NCI-H1436 (cell line): ENCODE measurements at places on chromosomes 13 and 19.

GRCh38 chr19:29687897-29688728, 22.9 kb downstream of the PLEKHF1 start:
- DNase-seq = no peak

DNA sequence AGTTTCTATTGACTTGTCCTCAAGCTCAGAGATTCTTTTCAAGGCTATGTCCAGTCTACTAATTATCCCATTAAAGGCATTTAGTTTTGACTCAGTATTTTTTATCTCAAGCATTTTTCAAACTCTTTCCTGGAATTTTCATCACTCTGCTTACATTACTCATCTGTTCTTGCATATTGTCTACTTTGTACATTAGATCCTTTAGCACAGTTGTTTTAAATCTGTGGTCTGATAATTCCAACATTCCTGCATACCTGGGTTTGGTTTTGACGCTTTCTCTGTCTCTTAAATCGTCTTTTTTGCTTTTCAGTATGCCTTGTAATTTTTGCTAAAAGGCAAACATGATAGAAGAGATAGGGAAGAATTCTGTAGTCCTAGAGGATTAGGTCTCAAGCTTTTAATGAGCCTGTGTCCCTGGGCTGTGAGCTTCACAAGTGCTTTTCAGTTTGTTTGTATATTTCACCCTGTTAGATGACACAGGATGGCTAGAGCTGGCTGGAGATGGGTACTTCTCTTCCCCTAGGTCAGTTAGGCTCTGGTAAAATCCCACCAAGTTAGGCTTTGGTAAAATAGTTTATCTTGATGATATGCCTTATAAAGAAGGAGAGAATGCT, 46.1 kb upstream of the GPC6 start:
- DNase-seq = no peak

GRCh38 chr13:38618336-38618735, 68.5 kb upstream of the FREM2 start:
- no peak for DNase-seq

DNA sequence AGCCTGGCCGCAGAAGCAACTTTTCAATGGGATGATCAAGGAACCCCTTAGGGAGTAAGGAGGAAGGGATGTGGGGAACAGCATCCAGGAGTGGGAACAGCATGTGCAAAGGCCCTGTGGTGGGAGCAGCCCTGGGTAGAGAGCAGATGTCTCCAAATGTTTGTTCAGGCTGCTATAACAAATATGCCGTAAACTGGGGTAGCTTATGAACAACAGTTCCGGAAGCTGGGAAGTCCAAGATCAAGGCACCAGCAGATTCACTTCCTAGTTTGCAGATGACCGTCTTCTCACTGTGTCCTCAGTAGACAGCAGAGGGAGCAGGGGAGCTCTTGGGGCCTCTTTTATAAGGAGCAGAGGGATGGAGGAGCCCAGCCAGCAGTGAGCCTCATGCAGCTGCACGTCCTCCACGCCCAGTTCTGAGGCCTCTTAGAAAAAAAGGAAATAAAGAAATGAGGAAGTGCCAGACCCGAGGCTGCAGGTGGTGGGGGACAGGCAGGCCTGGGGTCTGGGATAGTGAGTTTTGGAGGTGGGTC, 4.2 kb upstream of the LRRC25 start:
- no peak for DNase-seq

- no peak for DNase-seq
Observed at GRCh38 chr19:40245506-40246128, 19.1 kb upstream of the CCNP start.

GRCh38 chr13:91085127-91085526, 262.4 kb upstream of the MIR17HG start:
- DNase-seq = no peak

DNA sequence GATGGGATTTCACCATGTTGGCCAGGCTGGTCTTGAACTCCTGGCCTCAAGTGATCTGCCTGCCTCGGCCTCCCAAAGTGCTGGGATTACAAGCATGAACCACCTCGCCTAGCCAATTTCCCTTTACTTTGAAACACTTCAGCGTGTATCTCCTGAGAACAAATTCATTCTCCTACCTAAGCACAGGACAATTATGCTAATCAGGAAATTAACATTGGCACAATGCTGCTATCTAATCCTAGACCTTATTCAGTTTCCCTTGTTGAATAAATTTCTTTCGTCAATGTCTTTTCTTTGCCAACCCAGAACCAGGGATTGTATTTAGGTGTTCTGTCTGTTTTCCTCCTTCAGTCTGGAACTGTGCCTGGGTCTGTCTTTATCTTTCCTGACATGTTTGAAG, 67.8 kb downstream of the MAP4K1 start:
- no peak for DNase-seq

DNA sequence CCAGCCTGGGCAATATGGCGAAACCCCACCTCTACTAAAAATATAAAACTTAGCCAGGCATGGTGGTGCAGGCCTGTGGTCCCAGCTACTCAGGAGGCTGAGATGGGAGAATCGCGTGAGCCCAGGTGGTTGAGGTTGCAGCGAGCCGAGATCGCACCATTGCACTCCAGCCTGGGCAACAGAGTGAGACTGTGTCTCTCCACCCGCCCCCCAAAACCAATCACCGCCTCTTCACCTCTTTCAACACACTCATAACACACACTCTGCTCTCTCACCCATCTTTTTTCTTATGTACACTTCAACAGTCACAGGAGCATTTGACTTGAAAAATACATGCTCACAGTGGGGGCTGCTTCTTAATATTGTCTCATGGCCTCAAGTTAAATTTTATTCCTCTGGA, 76.8 kb downstream of the ESD start:
- DNase-seq = no peak

GRCh38 chr19:14510311-14511228, 7.6 kb downstream of the DNAJB1 start:
- no peak for DNase-seq

DNA sequence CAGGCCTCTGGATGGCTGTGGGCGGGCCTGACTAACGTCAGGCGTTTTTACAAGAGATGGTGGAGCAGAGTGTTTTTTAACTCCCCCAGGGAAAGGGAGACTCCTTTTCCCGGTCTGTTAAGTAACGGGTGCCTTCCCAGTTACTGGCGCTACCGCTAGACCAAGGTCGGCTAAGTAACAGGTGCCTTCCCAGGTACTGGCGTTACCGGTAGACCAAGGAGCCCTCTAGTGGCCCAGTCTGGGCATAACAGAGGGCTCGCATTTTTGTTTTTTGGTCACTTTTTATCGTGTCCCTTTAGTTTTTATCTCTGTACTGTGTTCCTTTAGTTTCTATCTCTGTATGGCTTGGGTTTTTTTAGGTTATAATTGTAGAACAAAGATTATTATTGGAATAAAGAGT, 10.0 kb downstream of the ZNF383 start:
- no peak for DNase-seq

DNA sequence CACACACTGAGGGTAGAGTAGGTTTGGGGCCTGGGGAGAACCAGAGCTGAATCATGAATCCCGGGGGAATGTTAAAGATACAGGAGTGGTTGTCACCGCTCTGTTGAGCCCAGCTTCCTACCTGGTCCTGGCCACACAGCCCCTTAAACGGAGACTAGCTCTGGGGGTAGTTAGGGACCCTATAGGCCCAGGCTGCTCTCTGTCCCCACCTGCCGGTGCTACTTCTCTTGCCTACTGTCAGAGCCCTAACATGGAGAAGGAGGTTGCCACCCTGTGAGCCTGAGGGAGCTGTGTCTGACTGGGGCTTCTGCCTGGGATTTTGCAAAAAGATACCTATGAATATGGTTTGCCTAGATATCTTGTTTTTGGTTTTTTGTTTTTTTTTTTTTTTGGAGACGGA, 36.6 kb upstream of the ZNF429 start:
- no peak for DNase-seq

DNA sequence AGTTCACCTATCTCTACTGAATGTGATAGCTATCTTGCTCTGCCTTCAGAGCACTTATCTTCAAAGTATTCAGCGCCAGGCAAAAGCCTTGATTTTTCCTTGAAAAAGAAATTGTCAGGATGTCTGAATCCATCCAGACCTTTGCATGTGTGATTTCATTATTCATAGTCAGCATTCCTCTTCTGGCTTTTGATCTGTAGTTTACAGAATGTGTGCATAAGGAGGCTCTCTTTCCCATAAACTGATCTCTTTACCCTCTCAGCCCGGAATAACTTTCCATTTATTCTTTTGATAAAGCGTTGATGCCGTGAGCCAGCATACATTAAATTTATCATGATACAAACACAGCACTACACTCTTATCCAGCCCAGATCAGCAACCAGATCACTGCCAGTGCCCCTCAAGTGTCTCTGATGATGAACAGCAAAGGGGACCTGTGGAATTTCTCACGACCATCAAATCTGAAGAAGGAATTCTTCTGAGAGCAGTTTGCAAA, 130.8 kb downstream of the DNAJC15 start:
- DNase-seq = no peak

DNA sequence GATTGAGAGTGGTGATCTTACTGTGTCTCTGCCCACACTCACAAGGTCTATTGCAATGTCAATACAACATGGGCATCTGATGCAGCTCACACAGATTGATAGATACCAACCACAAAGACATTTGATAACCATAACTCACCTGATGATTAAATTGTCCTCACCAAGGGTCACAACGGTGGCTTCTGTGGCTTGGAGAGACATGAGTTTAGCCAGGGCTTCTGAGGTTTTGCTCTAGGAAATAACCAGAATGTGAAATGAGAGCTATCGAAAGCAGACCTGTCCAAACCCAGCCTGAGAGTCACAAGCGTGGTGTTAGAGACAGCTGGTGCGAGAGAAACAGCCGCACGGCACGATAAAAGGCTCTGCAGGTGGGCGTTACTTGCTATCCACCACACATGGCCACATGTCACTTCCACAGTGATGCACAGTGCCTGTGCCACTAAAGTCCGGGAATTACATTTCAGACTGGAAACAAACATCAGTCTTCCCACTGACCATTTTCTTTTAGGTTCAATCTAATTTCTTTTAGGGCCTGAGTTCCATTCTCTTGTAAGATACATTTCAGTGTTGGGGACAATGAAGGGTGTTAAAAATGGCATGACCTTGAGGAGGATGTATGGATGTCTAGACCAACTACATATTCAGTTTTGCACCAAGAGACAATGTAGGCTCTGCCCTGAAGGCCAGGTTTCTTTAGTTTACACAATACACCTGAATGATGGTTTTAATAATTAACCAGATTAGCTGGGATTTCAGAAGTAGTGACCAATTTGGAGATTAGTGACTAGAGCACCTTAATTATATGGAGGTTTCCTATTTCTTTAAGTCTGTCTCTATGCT, 53.7 kb downstream of the ATP7B start:
- DNase-seq = no peak

- DNase-seq = no peak
Observed at GRCh38 chr13:32976056-32976805, 40.0 kb upstream of the KL start.

GRCh38 chr19:47848823-47849473, 10.1 kb upstream of the TPRX2 start:
- no peak for DNase-seq

GRCh38 chr13:37791699-37792098, 77.9 kb downstream of the TRPC4 start:
- no peak for DNase-seq

DNA sequence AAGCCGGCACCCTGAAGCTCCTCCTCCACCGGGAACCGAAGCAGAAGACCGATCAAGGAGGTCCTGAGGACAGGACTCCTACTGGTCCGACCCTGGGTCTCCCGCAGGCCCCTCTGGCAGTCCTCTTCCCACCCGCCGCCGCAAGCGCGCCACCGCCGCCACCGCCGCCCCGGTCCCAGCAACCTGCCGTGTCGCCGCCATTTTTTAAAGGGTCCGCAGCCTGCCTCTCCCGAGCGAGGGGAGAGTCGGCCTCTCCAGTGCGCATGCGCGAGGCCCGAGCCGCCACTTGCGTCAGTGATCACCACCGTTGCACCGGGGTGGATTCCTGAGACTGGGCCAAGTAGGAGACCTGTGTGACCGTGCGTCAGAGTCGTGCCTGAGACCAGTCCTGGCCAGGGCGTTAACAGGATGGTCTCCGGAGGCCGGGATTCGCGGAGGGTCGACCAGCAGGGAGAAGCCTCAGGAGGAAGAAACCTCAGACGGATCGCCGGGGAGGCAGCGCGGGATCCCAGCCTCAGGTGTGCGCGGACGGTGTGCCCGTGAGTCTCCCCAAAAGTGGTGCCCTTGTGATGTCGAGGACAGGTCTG, 51.6 kb downstream of the ZNF146 start:
- DNase-seq = no peak

- no peak for DNase-seq
Observed at GRCh38 chr19:49896863-49897621, at the start of gene IL4I1. TSS of gene IL4I1 (minus strand) at chr19:49896887. CDS start at chr19:49896160, 727 bp downstream.

- DNase-seq = no peak
Observed at GRCh38 chr13:106479929-106480328, 55.5 kb downstream of the EFNB2 start.
